ENCODE measurements at places on chromosomes 2 and 18.

GRCh38 chr2:220787251-220787650, 784.9 kb downstream of the EPHA4 start:
- peak; percentile 7 for DNase-seq

GRCh38 chr2:60536746-60537145, 16.7 kb downstream of the BCL11A start:
- no peak for DNase-seq

GRCh38 chr2:147464737-147465357, 380.0 kb upstream of the ACVR2A start:
- DNase-seq = no peak

DNA sequence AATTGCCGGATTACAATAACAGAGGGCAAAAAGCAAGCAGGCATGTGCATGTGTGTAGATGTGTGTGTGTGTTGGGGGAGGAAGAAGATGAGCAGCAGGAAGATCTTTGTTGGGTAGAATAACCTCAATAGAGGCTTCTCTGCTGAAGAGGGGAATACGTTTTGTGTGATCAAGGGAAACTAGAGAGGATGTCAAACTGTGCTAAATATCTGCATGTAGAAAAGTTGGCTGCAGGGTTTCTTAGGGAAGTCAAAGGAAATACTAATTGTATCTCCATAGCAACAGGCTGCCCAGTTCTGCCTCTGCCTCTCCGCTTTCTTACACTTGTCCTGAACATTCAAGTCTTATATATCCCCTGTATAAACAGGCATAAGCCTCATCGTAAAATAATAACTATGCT, 190.1 kb upstream of the RND3 start:
- DNase-seq = no peak

- DNase-seq = no peak
Measured at GRCh38 chr2:219492575-219492974, 6.1 kb upstream of the GMPPA start.

DNA sequence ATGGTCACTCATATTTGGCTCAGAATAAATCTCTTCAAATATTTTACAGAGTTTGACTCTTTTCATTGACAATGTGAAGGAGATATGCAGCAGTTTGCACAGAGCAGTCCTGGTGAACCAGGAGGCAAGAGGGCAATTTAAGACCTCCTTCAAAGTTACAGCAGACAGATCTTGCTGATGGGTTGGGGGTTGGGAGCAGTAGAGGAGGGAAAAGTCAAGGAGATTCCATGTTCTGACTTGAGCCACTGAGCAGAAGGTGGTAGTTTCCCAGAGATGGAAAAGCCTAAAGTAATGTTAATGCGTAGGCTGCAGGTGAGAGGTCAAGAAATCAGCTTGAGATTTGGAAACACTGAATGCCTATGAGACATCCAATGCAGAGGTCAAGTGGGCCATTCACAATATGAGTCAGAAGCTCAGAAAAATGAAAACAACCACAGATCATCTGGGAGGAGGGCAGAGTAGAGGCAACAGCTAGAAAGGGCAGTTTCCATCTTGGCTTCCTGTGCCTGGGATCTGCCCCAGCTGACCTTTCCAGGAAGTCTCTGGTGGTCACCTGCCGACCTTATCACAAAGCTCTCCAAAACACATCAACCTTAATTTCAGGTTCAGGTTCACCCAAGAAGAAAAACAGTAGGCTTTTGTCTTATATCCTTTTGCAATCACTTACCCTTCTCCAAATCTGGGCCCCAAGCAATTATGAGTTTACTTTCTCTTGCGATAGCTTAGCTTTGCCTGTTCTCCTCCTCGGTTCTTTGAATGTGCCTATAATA, 197.5 kb upstream of the ARL4C start:
- peak; percentile 33 for DNase-seq

DNA sequence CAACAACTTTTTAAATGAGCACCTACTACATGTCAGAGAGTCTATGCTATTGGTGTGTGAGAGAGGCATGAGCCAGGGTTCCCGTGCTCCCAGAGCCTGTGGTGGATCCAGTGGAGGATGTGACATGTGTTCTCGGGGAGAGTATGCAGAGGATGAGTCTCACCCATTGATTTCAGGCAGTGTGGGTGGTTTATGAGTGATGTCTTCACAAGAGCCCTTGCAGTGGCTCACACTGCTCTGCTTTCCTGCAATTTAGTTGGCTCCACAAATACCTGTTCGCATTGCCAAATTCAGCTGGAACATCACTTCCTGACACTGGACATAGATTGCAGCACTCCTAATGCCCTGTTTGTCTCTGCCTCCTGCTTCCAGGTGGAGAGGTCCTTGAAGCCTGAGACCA, 243.6 kb upstream of the CXCR4 start:
- DNase-seq = no peak

DNA sequence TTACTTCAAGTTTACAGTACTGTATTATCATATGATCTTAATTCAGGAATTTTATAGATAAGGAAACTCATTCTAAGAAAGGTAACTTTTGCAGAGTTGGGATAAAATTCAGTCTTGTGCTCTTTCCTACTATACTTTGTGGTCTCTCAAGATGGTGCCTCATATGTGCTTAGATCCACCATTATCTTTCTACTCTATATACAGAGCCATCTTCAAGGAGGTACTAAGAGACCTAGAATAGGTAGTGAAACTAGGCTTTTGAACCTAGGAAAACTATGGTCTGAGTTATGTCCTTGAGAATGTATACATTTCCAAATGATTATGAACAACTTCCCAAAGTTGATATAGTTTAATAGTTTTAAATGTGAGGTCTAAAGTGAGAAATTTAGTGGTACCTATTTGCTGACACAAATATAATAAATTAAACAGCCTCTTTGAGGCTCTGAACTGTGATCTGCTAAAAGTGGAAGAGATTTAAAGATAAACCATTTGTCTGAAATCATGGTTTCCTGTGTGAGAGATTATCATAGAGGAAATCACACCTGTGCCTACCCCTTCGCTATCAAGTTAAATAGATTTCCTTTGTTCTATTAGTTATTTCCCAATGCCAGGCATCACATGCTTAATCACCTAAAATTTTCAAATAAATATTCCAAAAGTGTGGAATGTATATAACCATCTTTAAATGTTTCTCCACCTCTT, 27.2 kb downstream of the ACAA2 start:
- DNase-seq = no peak

DNA sequence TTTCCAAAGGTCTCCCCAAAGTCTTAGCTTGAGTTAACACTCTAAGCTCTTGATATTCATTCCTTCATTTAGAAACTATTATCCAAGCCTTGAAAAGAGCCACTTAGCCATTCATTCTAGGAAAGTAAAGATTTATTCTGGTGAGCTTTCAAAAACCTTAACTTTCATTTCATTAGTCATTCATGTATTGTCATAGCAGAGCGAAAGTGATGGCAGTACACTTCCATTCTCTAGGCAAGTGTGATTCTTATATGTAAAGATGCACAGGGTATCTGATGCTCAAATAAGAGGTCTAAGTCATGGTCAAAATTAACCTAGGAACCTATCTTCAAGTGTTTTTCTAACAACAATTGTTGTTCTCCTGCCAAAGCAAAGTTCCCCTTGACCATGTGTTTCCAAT, 553.0 kb upstream of the FANCL start:
- no peak for DNase-seq

- DNase-seq = no peak
Measured at GRCh38 chr2:174730698-174731018, 33.6 kb downstream of the CHRNA1 start.

- peak; percentile 10 for DNase-seq
Measured at GRCh38 chr2:61426267-61426897, 44.5 kb downstream of the USP34 start.

- DNase-seq = peak; percentile 55
Measured at GRCh38 chr2:162123806-162124758, 28.0 kb downstream of the GCG start.

DNA sequence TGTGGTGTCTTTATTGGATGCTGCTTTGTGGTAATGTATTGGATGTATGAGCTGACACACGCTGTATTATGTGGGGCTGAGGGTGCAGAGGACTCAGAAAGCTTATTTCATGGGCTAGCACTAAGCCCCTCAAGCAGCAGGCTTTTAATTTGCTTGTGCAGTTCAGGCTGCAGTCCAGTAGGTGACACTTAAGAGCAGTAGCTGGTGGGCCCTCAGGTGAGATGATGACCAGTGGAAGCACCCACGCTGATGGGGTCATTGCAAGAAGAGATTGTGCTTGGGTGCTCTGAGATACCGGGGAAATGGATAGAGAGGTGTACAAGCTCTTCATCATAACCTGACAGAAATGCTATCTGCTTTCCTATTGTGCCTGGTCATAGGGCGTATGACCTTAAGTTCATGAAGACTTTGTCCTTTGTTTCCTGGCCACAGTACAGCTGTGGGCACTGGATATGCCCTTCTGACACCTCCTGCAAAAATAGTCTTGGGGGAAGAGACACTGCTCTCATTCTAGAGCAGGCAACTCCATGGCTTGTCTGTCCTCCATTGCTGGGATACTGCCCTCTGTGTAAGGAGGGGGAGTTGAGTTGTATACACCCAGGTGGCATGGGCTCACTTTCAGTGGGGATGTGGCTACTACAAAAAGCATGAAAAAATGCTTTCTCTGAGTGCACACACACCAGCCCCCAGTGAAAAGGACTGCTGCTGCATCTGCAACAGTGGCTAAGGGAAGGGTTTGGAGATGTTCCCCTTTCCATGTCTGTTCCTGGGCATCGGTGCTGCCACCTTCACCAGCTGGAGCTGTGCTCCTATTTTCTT, 205.7 kb upstream of the ZSWIM2 start:
- DNase-seq = no peak

DNA sequence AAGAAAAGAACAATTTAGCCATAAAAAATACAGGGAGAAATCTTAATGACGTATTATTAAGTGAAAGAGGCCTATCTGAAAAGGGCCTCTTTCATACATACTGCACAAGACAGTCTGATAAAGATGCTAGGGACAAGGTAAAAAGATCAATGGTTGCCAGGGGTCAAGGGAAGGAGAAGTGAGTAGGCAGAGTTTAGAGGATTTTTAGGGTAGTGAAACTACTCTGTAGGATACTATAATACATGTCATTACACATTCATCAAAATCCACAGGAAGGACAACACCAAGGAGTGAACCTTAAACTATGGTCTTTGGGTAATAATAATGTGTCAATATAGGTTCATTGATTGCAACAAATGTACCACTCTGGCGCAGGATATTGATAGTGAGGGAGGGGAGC, 289.3 kb downstream of the FSIP2 start:
- DNase-seq = no peak

DNA sequence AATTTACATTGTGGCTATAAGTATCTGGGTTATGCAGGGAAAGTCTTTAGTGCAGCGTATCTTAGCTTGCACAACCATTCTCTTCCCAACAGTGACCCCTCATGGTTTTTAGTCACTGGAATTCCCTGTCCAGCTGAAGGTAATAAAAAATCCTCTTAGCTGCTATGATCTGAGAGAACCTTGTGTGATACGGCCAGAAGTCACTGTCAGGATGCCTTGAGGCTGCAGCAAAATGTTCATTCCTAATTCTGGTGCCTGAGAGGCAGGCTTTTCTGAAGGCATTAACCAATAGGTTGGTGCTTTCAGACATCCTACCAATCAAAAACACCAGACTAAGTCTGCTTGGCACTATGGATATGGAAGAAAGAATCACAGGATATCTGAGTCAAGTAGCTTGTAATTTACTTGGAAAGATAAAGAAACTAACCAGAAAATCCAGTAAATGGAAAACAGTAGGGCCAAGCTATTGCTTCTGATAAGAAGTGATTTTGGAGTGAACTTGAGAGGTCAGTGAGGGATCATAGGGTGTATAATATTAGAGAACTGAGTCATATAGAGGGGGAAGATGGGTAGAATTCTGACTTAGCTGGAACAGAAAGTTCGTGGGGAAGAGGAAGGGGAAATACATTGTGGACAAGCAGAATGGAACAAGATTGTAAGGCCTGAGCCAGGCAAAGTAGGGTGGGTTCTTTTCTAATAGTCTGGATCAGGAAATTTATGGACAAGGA, 89.0 kb upstream of the SLC14A2 start:
- DNase-seq = peak; percentile 60

DNA sequence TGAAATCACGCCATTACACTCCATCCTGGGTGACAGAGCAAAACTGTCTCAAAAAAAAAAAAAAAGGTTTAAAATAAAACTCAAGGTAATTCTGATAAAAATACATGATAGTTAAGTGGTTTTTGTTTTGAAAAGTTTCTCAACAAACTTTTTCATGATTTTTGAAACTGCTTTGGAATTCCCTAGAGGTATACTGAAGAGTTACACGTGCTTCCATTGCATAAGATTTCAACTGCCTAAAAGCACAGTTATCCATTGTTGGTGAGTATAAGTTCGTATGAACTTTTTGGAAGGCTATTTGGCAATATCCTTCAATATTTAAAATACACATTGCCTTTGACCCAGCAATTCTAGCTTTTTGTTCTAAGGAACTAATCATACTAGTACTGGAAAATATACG, 74.9 kb downstream of the USP34 start:
- DNase-seq = no peak

GRCh38 chr2:109331081-109331480, 202.1 kb downstream of the SH3RF3 start:
- DNase-seq = peak; percentile 78

DNA sequence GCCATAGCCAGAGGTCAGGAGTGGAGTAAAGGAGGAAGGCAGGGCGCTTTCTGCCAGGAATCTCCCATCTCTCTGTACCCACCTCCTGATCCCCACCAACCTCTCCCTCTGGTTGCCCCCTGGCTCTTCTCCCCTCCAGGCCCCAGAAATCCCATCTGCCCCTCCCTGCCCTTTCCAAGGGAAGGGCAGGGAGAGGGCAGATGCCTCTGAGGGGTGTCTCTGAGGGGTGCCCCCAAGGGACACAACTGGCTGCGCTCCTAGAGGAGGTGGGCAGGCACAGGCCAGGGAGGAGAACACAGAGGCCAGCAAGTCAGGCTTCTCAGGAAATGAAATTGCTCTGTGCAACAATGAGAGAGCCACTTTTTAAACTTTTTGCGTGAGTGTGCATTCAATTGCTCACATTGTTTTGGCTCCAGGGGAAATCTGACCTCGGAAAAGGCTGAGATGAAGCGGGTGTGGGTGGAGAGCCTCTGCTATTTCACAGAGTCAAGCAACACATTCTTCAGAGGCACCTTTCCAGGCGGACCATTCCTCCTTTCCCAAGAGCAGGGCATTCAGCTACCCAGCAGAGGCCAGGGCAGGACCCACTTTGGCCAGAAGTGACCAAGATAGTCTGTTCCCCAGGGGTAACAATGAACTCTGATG, 125.5 kb downstream of the SMAD7 start:
- no peak for DNase-seq

DNA sequence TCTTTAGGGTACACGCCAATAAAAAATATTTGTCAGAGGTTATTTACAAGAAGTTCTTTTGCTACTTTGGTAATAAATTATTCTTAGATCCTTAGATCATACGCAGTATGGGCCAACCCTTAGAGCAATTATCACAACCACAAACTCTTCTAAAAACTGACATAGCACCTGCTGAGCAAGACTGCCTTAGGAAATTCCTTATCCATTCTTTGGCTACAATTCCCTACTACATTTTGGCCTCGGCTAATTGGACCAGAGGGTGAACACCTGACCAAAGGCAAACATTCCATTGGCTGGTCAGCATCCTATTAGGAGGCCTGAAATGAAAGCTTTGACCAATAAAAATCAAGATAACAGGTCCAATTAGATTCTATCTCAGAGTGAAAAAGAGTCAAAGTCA, 147.6 kb upstream of the CCDC68 start:
- DNase-seq = no peak

Measured in fibroblast of skin of abdomen (primary cell).